GOT3 (cell line): ENCODE measurements at places on chromosomes 5 and 9.

- peak; percentile 17 for DNase-seq
These were observed 72.3 kb upstream of the NIPAL4 start for GRCh38 chr5:157387683-157388093.

DNA sequence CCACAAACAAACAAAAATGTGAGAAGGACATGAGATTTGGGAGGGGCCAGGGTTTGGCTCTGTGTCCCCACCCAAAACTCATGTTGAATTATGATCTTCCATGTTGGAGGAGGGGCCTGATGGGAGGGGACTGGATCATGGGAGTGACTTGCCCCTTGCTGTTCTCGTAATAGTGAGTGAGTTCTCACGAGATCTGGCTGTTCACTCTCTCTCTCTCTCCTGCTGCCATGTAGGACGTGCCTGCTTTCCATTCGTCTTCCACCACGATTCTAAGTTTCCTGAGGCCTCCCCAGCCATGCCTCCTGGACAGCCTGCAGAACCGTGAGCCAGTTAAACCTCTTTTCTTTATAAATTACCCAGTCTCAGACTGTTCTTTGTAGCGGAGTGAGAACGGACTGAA is 118.7 kb downstream of the RXRA start:
- DNase-seq = no peak

- DNase-seq = no peak
These were observed 43.7 kb upstream of the ITGA1 start for GRCh38 chr5:52743970-52744369.

DNA sequence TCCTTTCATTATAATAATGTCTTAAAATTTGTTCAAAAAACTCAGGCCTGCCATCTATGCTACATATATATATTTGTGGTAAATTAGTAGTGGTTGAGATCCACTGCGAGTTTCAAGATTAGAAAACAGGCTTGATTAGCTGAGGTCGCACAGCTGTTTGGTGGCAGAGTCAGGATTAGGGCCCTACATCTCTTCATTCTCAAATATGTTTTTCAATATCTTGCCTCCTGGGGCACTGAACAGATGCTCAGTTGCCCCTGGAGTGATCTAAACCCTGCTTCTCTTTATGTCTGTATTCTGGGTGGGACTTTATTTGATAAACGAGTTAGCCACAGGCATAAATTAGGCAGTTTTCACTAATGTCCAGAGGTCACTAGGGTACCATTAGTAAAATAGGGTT is 27.8 kb upstream of the CEP120 start:
- no peak for DNase-seq

DNA sequence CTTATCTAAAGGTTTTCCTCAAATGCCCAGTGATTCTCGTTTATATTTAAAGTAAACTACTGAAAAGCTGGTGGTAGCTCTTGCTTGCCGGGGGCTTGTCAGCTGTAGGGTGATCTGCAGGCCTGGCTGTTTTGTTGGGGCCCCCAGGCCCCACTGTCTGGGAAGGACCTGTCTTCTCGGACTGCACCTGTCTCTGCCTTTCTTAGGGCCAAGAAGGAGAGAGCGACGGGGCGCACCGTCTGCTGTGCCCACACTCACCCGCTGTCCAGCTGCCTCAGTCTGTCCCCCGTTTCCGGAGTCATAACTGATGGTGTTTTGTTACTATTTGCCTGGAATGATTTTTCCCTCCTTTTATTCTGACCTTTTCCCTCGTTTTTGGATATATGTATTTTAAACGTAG is 94.1 kb upstream of the CACNA1B start:
- no peak for DNase-seq

GRCh38 chr5:110264661-110265060 is 461.8 kb downstream of the TMEM232 start:
- no peak for DNase-seq

GRCh38 chr9:130246126-130246525 is 19.4 kb upstream of the HMCN2 start:
- no peak for DNase-seq

DNA sequence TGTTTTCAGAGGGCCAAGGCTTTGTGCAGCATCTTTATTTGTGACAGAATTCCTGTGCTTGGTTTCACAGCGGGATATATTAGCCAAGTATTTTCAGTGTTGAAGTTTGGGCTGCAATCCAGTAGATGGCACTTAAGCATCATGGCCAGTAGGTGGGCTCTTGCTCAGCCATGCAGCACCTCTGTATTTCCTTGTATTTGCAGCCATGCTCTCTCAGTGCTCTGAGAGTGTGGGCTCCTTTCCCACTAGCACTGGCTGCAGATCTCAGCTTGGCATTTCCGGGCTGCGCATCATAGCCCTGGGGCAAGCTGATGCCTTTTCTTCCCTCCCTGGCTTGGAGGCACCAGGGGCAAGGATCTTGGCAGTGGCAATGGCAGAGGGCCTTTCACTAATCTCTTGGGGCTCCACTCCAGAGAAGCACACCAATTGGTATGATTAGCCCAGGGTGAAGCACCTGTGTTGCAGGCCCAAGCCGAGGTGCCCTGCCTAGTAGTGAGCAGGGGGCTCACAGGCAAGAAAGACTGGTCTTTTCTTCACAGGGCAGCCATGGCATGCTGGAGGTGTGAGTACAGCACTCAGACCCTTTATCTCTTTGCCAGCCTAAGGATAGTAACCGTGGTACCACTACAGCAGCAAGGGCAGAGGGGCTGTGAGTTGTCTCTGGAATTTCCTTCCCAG is 48.3 kb downstream of the SLCO6A1 start:
- DNase-seq = no peak

DNA sequence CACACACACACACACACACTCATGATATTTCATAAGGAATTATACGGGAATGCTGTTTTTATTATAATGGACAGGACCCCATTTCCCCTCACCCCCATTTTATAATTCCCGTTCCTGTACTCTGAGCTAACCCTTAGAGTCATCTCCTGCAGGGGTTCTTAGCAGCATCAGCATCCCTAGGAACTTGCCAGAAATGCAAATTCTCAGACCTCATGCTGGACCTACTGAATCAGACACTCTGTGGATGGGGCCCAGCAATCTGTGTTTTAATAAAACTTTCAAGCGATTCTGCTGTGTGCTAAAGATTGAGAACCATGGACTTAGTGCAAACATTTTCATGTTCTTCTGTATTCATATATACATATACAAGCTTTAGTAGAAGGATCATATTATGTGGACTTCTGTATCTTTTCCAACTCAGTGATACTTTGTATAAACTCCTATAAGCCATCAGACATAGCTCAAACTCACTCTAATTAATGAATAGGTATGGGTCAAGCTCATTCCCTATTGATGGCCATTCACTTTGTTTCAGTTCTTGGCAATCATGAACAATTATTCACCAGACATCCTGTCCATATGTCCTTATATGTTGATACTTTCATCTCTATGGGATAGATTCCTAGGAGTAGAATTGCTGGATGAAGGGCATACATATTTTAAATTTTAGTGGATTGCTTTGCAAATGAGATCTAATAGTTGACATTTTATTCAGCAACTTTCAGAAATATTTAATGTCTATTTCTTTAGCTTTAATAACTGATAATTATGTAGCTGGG is 65.5 kb downstream of the ARHGEF28 start:
- DNase-seq = no peak

DNA sequence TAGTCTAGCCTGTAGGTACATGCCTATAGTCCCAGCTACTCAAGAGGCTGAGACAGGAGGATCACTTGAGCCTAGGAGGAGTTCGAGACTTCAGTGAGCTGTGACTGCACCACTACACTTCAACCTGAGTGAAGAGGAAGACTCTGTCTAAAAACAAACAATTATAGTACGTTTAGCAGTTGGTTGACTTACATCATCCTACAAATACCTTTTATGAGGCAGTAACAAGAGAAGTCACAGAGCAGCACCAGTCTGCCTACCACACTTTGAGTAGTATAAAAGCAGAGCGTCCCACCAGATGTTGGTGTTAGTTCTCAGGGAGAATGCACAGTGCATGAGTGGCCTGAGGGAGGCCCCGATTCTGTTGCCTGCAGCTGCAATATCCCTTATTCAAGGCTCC is 16.1 kb downstream of the ZFR start:
- no peak for DNase-seq

DNA sequence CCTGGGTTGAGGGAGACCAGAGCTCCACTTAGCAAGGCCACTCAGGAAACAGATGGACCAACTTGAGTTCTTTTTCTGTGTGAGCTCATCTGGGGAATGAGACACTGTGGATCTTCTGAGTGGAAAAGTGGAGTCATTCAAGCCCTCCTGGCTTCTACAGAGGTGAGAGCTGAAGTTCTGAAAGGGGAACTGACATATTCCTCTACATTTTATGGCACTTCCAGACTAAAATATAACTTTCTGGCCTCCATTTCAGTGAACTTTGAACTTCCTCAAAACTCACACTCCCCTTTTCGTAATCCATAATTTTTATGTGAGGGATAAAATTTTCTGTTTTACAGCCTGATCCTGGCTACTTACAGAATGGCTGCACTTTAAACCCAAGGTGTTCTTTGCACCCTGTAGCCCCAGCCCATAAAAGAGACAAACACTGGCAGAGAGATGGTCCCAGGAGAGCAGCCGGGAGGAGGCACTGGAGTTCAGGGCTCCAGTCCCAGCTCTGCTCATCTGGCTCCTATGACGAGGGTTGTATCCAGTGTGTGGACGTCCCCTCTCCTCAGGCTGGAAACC is 10.8 kb downstream of the SPAAR start:
- DNase-seq = no peak

GRCh38 chr5:77906806-77907205 is 130.7 kb upstream of the TBCA start:
- DNase-seq = no peak

DNA sequence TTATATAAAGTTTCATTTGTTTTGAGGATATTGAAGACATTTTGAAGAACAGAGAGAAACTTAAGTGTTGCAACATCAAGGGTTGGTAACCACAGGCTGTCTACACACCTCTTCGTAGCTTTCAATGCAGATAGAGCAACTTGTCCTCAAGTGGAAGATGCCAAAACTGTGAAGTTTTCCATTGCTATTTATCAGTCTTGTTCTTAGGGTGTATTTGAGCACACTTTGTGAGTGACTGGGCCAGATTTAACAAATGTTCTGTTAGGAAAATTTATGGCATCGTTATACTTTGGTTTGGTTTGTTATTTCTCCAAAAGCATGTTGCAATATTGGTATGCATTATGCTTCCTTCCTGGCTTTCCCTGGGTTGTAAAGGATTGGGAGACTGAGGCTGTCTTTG is 31.6 kb downstream of the NNT start:
- no peak for DNase-seq

GRCh38 chr9:125652759-125653158 is 54.2 kb downstream of the MAPKAP1 start:
- no peak for DNase-seq

GRCh38 chr5:158758675-158759074 is 341.0 kb downstream of the EBF1 start:
- no peak for DNase-seq

GRCh38 chr5:52727576-52727975 is 60.1 kb upstream of the ITGA1 start:
- no peak for DNase-seq

DNA sequence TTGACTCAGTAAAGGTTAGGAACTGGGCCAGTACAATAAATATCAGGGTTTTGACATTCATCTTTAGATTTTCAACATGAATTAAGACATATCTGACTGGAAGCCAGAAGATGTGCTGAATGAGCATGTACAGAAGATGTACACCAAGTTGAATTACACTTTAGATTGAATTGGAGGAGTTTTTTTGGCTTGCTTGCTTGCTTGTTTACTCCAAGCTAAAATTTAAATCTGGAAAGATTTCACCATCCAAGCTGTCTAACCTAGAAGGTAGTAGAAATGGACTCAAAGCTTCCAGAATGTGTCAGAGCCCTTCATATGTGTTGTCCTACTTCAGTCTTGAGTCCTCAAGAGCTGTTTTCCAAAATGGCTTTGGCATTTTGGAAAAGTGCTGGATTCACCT is 49.0 kb upstream of the FCHO2 start:
- DNase-seq = no peak

DNA sequence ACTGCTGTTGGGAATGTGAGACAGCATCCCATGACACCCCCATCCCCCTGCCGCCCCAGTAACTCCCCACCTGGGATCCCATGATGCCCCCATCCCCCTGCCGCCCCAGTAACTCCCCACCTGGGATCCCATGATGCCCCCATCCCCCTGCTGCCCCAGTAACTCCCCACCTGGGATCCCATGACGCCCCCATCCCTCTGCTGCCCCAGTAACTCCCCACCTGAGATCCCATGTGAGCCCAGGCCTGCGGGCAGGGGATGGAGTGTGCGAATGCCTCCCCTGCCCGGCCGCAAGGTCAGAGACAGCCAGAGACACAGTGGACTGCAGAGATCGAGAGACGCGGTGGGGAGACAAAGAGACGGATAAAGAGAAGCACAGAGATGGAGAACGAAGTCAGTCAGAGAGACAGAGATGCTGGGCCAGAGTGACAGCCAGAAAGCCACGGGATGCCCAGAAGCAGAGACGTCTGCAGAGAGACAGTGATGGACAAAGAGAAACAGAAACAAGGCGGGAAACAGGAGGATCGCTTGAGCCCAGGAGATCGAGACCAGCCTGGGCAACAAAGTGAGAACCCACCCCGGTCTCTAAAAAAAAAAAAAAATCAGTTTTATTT is 992 bp downstream of the SH2D3C start:
- DNase-seq = no peak

GRCh38 chr9:129664746-129665388 is 580 bp upstream of the PRRX2 start:
- no peak for DNase-seq

DNA sequence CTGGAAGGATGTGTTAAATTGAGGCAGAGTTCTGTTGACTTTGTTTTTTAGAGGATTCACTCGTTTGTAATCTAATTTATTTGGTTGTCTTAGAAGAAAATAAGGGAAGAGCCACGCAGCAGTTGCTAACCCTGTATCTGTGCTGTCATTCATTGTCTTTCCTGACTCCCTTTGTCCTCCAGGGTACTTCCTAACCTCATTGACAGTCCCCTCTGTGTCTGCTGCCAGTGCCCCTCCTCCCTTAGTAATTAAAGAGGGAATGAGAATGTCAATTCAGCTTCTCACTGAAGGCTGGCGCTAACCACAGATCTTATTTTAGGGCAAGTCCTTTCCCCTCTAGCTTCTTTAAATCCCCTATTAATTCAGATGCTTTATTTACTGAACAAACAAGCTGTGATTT is 84.0 kb downstream of the MAST4 start:
- no peak for DNase-seq
